Sciatic nerve (tissue), 2 donors: ENCODE measurements at places on chromosomes 4 and X.

DNA sequence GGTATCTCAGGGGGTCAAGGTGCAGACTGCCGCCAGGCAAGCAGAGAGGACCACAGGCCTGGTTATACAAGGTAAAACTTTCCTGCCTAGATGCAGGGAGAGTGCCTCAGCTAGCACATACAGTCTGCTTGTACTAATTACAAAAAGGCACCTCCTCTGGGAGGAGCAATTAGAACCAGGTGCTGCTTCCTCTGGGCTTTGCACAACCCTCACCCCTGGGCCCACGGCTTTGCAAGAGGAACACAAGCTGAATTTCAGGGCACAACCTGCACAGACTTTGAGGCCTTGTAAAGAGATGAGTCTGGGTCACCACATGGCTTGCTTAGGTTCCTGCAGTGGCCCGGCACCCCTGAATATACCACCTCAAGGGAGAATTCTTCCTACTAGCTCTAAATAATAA lies 9.2 kb upstream of the CITED1 start:
- no peak for DNase-seq

DNA sequence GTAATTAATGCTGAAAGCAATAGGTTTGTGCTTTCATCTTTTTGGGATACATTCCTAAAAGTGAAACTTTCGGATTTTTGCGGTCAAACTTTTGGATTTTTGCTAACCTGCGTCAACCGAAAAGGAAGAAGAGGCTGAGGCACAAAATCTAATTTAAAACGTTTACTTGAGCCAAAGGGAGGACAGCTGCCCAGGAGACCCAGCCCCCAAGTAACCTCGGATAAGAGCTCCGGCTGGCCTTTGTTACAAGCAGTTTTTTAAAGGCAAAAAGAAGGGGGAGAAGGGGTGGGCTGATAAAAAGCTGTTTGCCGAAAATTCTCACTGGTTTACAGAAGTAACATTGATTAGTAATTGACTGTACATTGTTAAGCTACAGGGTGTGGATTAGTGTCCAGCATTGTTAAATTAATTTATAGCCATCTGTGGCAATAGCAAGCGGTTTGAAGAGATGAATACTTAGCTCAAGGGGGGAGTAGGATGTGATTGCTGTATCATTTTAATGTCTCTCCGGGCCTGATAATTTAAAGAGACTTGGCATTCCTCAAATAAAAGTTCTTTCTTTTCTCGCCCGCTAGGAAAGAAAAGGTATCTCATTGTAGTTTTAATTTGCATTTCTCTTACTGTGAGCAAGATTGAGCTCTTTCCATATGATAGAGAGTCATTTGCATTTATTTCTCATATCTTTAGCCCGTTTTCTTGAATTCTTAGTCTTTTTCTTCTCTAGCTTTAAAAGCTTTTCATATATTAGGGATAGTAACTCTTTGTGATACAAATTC lies 59.1 kb upstream of the USP9X start:
- DNase-seq = no peak

- no peak for DNase-seq
These were observed 43.0 kb upstream of the FTHL17 start for GRCh38 chrX:31114858-31115257.

DNA sequence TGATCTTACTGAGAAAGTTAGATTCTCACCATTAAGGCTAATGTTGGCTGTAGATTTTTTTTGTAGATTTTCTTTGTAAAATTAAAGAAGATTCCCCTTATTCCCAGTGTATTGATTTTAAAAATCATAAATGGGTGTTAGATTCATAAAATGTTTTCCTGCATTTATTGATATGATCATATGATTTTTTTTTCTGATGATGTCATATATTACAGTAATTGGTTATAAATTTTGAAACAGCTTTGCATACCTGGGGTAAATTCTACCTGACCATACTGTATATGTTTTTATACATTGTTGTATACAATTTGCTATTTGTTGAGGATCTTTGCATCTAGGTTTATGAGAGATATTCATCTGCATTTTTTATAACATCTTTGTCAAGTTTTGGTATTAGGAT lies 880.3 kb upstream of the GRIA3 start:
- DNase-seq = no peak

GRCh38 chrX:144810539-144810938 lies 436.8 kb upstream of the SPANXN1 start:
- no peak for DNase-seq

- no peak for DNase-seq
These were observed 70.0 kb upstream of the STS start for GRCh38 chrX:7077241-7078230.

GRCh38 chr4:57355101-57355665 lies 245.0 kb upstream of the IGFBP7 start:
- no peak for DNase-seq

GRCh38 chr4:18689308-18690115 lies 668.0 kb upstream of the LCORL start:
- peak; percentile 66 for DNase-seq

GRCh38 chrX:41677183-41678060 lies 11.4 kb upstream of the GPR34 start:
- no peak for DNase-seq

DNA sequence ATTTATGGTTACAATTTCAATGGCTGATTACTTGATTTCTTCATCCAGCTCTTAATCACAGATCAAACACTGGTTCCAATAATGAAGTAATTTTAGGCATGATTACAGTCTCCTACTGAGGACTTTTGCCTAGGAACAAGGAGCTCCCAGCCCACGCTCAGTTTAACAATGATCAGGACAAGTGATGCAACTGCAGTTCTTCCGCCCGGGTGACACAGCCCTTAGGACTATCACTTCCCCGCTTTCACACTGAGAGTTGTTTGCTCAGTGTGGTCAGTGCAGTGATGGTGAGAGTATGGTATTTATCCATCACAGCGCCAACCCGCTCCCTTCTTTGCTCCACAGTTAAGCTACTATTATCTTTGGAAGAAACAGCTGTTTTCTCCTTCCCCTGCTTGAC lies 203.2 kb upstream of the MBNL3 start:
- no peak for DNase-seq

DNA sequence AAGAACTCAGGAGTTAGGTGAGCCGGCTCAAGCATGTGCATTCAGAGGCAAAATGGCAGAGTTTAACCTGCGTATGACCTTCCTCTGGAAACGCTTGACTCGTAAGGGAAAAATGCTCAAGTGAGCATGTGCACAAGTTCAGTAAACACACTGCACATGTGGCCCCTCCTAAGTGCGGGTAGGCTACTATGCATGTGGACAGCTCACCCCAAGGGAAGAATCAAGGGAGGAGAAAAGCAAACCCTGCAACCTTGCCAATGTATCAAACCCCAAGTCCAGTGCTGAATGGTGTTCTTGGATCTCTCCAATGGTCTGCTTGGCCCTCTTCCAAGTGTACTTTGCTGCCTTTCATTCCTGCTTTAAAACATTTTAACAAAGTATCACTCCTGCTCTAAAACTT lies 407.1 kb downstream of the ADAM29 start:
- no peak for DNase-seq

DNA sequence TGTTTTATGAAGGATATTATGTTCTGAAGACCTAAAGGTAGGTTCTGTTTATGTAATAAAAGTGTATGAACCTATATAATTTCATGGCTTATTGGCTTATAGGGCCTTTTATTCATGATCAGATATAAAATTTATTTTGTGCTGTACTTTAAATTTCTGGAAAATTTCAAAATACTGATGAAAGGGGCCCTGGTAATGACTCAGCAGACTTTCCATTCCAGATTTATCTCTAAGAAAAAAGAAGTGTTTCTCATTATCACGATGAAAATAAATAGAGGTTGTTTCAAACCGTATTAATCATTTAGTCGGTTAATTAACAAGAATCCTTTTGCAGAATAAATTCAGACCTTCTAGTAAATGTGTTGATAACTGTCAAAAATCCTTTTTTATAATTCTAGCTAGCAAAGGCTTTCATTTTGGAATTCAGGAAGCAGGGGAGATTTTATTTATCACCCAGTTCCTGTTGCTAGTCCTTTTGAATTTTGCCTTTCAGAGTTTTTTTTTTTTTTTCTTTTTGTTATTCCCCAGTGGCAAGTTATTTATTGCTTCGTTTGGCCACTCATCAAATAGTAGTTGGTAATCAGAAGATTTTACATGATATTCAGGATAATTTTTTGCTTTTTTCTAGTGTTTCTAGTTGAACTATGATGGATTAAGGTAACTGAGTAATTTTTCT lies 5.4 kb upstream of the TAPT1 start:
- DNase-seq = no peak

- no peak for DNase-seq
These were observed 1081.5 kb upstream of the TENM3 start for GRCh38 chr4:181161669-181162068.
